ENCODE measurements at places on chromosomes 11 and 22.

GRCh38 chr11:92558323-92558722 lies 333.7 kb downstream of the FAT3 start:
- no peak for DNase-seq

- DNase-seq = no peak
Measured at GRCh38 chr22:31509061-31509762, 12.9 kb downstream of the SFI1 start.

DNA sequence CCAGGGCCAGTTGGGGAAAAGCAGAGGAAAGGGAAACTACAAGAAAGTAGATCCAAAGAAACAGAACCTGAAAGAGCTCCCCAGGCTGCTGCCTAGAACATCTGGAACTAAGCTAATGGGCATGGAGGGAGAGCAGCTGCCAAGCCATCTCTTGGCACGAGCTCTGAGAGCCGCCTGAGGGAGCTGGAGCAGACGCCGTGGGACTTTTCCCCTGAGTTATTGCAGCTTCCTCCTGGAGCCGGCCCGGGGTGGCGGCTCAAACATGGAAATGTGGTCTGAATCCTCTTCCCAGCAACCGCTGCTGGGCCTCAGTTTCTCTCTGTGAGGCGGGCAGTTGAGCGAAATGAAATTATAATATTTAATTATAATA lies 41.8 kb downstream of the LIF start:
- DNase-seq = no peak

- DNase-seq = no peak
Measured at GRCh38 chr11:110130642-110131238, 37.5 kb downstream of the ZC3H12C start.

DNA sequence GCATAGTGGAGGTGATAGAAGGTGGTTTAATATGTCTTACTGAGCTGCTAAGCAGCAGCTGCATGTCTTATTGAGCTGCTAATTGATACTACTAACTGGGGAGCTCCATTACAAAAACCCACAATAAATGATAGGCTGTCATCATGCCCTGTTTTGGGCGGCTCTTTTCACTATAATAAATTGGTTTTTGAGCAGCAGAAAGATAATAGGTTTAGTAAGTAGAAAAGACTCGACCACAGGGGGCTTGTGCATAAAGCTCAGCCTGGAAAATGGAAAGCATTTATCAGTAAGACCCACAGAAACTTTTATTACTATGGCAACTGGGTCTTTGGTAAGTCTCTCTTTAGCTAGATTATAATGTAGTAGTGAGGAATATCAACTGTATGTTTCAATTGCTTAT lies 117.6 kb downstream of the LDLRAD3 start:
- DNase-seq = no peak

GRCh38 chr11:128667873-128668272 lies 26.0 kb upstream of the FLI1 start:
- no peak for DNase-seq

GRCh38 chr11:33682446-33682845 lies 18.2 kb downstream of the C11orf91 start:
- DNase-seq = no peak

GRCh38 chr11:29208117-29208516 lies 808.7 kb downstream of the KCNA4 start:
- DNase-seq = no peak

DNA sequence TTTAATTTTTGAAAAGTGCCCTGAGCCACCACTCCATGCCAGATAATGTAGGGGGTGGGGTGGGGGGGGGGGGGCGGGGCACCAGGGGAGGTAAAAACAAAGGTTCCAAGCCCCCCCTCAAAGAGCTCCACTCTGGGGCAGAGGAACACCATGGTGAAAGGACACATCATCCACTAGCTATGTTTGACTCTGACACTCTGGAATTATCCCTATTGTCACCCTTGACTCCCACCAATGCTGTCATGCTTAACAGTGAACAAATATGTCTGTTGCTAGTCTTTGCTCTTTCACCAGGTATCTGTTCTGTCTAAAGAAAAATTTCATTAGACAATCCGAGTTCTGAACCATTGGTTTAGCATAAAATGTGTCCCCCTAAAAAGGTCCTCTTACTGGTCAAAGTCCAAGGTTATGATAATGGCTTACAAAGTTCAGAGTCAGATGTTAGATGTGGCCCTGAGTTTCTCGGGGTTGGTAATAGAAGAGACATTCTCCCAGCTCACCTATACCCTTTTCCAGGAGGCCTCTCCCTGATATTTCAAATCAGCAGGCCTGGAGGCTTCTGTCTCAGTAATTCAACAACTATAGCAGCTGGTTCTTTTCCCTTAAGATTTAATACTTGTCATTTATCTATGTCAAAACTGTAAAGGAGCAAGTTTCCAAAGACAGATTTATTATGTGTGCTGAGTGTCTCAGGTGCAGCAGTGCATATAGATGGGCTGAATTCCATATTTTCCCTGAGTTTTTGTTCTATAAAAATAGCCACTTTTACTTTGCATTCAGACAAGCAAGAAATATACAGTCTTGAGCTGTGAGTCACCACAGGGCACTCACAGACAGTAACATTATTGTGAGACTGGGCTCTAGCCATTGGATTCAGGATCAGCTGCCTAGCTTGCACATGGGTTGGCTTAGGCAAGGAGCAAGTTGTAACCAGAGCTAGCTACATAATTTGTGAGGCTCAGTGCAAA lies 174.1 kb downstream of the CSNK2A3 start:
- DNase-seq = no peak

DNA sequence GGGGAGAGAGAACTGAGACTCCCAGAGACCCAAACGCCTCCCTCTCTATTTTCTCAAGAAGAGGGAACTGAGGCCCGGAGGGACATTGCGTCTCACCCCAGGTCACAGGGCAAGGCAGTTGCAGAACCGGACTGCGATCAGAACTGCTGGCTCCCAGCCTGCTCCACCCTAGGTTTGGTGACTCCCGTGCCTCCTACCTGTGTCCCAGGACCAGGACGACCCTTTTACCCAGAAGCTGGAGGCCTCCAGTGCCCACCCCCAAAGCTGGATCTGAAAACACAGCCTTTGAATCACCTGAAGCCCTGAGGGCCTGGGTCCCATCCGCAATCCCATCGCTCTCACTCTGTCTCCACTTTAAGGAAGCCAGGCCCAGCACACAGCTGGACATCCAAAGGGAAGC lies 1.4 kb downstream of the GSTT4 start:
- no peak for DNase-seq

DNA sequence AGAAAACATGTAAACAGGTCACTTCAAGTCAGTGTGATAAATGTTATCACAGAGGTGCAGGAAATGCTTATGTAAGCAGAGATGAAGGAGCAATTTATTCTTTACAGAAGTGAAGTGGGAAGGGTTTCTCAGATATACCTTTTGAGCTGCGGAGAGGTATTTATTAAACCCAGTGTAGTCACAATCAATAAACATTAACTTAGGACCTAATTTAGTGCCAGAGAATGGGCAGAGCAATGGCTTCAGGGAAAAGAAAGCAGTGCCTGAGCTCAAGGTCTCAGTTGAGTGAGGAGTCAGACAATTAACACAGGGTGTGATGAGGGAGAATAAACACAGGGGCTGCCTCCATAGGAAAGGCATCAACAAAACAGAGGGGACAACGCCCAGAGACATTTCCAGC lies 1.9 kb downstream of the MS4A5 start:
- DNase-seq = no peak

GRCh38 chr11:108204929-108205499 lies 17.4 kb downstream of the NPAT start:
- no peak for DNase-seq

DNA sequence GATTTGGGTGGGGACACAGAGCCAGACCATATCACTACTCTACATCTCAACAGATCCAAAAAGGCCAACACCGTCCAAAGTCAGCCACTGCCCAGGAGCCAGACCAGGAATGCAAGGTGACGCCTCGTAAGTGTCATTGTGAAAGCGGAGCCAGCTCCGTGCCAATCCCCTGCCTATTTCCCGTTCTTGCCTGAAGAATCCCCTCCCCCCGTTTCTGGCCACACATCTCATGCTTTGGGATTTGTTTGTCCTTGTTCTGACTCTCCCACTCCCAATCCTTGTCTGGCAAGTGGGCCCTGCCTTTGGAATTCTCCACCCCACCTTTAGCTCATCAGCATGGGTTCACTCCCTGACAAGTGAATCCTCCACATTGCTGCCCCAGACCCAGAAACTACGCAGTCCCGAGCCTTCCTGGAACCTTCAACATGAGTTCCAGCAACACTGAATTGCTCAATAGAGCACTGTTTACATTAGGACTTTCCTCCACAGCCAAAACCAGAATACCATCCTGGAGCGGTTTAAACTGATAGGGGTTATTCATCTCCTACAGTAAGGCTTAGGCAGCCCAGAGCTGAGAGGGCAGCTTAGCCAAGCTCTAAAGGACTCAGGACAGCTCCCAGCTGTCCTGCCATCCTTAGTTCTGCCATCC lies 6.0 kb upstream of the SLC35C1 start:
- peak; percentile 75 for DNase-seq

DNA sequence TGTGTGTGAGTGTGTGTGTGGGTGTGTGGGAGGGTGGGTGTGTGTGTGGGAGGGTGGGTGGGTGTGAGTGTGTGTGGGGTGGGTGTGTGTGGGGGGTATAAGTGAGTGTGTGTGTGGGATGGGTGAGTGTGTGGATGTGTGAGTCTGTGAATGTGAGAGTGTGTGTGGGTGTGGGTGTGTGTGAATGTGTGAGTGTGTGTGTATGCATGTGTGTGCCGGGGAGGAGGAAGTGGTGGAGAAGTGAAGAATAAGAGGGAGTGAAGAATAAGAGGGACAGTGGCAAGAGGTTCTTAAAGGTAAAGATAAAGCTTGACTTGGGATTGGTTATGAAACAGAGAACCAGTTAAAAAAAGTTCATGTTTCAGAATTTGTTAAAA lies 54.0 kb downstream of the PRR5L start:
- no peak for DNase-seq

GRCh38 chr11:80320765-80321164 lies 879.9 kb upstream of the TENM4 start:
- no peak for DNase-seq

GRCh38 chr22:40310768-40311120 lies 35.6 kb upstream of the ADSL start:
- no peak for DNase-seq

DNA sequence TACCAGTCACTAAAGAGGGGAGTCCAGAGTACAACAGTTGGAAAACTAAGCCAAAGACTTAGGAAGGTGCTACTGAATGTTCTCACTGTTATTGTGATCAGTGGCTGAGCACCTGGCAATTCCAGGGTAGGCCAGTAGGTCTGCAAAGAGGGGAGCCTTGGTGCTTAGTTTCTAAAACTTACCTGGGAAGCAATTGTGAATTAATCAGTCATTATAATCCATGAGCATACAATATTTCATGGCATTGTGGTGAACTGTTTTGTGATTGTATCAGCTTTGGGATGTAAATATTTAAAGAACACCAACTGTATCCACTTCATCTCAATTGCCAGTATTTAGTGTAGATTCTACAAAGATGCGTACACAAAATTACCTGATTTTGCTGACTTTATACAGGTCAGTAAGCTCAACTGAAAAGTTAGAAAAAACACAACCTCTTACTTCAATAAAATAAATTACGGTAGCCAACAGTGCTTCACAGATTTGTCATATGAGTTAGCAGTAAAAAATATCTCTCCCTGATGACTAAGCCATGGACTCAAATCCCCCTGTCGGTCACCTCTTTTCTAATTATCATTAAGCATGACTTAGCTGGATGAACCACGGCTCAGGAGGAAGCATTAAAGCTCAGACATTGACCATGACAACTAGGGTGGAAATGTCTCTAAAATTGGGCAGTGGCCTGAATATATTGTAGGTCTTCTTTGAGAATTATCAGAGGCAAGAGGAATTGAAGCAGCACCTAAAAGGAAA lies 30.8 kb upstream of the SORL1 start:
- no peak for DNase-seq

DNA sequence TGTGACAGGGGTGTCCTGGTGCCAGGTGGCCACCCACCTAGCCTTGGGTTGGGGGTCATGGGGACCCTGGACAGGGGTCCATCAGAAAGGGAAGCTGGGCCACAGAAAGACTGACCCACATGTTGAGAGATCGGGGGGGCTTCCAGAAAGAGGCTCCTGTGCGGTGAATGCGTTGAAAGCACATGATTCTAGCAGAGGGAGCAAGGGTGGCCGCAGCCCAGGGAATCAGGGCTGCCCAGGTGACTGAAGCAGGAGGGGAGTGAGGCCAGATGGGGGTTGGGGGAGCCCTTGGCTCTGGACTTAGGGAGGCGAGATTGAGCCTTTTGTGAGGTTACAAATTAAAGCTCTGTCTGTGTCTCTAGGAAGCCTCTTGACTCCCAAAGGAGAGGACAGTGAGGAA lies 80.7 kb downstream of the MORC2 start:
- DNase-seq = peak; percentile 72

DNA sequence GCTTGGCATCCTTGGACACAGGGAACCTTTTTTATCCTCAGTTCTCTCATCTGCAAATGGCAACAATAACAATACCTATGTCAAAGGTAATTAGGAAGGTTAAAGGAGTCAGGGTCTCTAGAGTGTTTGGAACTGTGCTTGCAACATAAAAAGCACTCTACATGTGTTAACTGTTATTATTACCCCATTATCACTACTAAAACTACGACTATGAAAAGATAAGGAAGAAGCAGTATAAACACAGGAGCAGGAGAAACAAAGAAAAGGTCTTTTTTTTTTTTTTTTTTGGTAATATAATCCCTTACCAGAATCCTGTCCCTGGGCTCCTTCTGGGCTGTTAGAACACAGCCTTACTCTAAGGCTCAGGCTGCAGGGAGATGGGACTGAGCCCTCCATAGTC lies 348.2 kb downstream of the CADM1 start:
- no peak for DNase-seq

GRCh38 chr11:92180664-92181251 lies 43.9 kb upstream of the FAT3 start:
- DNase-seq = no peak

DNA sequence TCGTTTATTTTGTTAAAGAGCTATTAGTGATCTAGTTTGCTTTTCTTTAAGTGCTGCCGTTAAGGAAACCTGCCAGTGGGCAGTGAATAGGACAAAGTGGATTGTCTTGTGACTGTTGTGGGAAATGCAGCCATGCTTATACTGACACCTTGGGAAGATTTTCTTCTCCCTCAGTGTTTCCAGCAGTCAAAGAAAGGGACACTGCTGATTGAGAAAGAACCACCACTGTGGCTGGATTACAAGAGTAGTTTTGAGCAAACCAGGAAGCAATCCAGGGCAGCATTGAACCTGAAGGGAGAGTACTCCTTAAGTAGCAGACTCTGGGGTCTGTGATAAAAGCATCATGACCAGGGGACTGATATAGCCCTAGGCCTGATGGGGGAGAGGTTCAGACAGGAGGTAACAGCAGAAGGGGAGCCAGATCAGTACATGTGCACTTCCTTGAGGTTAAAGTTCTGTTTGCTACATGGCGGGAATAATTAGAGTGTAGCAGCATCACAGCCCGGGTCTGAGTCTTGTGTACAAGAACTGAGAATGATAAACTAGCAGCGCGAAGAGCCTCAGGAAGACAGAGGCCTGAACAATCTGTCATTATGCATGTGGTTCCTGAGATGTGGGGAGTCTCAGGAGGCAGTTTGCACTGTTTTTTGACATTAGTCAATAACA lies 167.8 kb downstream of the C11orf91 start:
- no peak for DNase-seq

All from lower leg skin (tissue), 4 donors.